RWPE2 (cell line): ENCODE measurements at places on chromosomes 3 and 15.

GRCh38 chr3:76362643-76363042 is 577.3 kb upstream of the ZNF717 start:
- no peak for DNase-seq

- no peak for DNase-seq
Measured at GRCh38 chr15:72231833-72232478, 966 bp upstream of the PKM start.

GRCh38 chr3:73707772-73708171 is 83.0 kb upstream of the PDZRN3 start:
- DNase-seq: no peak

DNA sequence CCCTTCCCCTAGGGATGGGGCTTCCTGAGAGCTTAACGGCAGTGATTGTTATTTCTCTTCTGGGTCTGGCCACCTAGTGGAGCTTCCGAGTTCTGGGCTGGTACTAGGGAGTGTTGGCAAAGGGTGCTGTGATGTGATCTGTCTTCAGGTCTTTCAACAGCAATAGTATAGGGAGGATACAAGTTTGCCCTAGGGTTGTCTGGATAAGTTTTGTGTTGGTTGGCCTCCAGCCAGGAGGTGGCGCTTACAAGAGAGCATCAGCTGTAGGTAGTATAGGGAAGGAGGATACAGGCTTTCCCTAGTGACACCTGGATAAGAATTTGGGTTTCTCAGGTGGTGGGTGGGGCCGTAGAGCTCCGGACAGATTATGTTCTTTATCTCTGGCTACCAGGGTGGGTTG is 19.2 kb upstream of the CPOX start:
- no peak for DNase-seq

GRCh38 chr3:58991026-58991425 is 58.8 kb downstream of the CFAP20DC start:
- no peak for DNase-seq

GRCh38 chr3:19931180-19931692 is 2.8 kb downstream of the EFHB start:
- DNase-seq: no peak

- DNase-seq: no peak
Measured at GRCh38 chr3:162612991-162613390, 1116.4 kb downstream of the OTOL1 start.

DNA sequence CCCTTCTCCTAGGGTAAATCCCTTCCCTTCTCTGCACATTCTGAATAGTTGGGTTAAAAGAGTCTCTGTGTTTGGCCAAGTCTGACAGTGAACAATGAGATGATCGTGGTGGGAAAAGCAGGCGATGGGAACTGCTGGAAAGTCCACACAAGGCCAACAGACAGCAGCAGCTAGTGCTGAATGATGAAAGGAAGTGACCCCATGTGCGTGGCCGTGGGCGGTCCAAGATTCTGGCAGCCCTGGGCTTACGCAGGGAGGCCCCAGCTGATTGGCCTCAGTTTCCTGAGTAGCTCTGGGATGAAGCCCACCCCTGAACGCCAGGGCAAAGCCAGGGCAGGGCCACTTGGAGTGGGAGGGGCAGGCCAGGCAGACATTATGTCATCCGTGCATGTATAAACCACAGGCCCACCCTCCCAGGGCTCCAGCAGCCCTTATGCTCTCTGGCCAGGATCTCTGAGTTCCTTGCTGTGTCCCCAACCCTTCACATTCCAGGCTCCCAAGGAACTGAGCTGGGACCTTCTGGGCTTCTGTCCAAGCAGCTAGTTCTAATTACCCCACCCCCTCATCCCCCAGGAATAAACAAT is 57.8 kb downstream of the CDC25A start:
- DNase-seq: no peak

DNA sequence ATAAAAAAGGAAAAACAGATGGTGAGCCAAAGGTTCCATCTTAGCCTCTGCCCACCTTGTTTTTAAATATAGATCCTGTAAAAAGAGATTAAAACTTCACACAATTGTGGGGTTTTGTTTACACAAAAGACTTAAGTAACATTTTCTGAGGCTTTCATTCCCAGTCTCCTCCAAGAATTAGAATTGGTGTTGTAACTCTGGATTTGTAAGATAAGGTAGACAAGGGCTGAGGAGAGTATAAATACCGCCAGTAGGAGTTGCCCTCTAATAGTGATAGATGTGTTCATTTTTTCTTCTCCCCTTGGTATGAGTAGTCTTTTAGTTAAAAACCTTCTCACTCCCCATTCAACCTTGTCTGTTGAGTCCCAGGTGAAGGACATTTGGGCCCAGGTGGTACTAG is 8.5 kb downstream of the MINDY2 start:
- DNase-seq: no peak

DNA sequence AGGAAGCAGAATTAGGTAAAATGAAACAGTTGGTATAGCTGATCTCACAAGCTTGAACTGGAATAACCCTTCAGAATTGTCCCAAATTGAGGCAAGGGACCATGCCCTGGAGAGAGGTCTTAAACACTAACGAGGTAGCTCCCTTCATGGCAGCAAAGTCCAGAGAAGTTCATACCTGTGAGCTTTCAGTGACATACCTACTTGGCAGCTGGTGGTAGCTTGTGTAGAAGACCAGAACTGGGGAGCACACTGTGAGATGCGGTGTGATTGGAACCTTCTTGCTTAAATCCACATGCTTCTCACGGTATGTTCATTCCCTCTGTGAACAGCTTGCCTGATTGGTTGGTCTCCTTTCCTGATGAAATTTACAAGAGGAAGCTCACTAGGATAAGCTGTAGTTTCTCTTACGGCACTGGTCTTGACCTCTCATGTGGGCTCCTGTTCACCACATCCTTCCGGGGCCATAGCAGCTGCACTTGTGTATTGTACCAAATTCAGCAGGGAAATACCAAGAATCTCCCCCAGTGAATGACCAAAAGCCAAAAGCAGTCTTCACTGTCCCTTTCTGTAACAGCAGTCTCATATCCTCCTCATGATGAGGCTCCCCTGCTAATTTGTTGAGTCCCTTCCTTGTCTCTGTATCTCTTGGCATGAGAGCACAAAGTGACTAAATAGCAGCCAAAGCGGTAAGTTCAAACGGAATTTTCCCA is 483.7 kb upstream of the FRG2C start:
- DNase-seq: no peak

DNA sequence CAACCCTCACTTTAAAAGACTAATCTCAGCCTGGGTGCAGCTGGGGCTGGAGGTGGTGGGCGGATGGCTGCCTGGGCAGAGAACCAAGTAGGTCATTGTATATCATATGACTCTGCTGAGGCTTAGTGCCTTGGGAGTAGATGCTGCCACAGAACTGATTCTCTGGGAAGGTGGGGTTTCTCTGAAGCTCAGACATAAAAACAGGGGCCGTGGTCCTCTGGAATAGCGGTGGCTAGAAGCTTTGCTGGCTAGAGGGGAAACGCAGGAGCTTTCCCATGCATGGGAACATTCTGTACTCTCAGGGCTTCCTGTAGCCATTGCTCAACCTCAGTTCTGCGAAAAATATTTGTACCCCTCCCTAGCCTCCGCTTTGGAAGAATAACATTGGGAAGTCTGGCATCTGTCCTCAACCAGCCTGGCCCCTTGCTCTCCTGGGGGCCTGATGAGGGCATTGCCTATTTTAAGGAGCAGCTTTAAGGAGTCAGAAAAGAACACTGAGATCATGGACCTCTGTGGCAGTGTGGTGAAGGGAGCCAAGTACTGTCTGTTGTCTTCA is 14.7 kb downstream of the TIMP4 start:
- DNase-seq: no peak

DNA sequence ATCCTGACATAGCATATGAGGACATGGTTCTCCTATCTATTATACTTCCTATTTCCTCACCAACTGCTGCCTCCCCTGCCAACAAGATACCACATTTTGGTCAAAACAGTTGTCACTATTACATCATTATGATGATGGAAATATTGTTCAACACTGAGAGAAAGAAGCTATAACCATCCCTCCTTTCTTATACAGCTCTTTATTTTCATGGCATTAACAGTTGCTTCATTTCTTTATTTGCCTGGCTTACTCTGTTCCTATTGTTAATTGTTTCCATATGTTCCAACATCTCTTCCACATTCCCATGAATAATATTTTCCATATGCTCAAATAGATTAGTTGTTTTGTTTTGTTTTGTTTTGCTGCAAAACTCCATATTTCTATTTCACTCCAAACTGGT is 40.8 kb upstream of the FILIP1L start:
- no peak for DNase-seq

- DNase-seq: no peak
Measured at GRCh38 chr3:128727485-128727884, 1.5 kb downstream of the RAB7A start.

DNA sequence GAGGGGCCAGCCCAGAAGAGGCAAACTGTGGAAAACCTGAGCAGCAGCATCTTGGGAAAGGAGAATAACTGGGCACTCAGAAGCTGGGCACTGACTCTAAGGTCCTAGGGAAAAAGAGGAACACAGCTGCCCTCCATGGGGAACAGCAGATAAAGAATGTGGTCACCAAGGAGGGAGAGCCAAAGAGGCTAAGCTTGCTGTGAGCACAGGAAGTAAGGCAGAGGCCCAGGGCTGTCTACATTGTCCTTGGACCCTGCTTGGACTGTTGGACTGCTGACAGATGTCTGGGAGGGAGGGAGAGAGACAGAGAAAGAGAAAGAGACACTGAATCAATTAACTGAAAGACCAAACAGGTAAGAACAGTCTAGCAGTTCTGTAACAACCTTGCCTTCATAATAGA is 4.5 kb upstream of the MNS1 start:
- no peak for DNase-seq

DNA sequence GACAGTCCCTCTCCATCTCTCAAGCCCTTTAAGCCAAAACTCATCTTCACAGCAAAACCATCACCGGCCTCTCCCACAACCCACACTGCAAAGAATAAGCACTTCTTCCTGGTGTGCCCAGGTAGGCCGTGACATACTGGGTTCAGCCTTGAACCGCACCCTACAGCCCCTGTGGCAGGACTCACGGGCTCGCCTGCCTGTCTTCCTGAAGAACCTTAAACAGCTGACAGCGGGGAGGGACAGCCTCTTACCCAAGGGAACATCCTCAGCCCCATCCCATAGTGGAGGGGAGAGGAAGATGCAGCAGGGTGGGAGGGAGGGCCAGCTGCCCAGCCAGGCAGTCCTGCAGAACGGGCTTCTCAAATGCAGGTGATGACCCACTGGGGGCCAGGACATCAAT is 40.2 kb downstream of the TBC1D2B start:
- DNase-seq: no peak

DNA sequence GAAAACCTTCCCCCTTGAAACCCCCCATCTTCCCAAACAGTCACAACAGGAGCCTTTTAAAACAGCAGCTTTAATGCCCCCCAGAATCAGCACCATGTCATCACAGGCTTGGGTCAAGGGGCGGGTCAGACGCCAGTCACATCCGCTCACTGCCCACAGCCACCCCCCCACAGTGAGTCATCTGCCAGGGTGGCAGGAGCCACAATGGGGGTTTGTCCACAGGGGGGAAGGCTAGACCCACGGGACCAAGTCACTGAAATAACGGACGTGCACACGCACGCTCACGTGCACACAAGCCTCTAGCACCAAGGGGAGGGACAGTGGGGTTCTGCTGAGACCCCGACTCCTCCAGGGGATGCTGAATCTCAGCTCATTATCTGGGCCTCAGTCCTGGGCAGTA is 441 bp upstream of the UCN2 start:
- DNase-seq: no peak

- DNase-seq: no peak
Measured at GRCh38 chr15:26128611-26129140, 265.5 kb upstream of the ATP10A start.

- DNase-seq: peak; percentile 77
Measured at GRCh38 chr3:125055913-125056745, at the start of gene HEG1. Gene HEG1 (minus strand): TSS chr3:125055997. CDS start chr3:125055890, 107 bp downstream.

DNA sequence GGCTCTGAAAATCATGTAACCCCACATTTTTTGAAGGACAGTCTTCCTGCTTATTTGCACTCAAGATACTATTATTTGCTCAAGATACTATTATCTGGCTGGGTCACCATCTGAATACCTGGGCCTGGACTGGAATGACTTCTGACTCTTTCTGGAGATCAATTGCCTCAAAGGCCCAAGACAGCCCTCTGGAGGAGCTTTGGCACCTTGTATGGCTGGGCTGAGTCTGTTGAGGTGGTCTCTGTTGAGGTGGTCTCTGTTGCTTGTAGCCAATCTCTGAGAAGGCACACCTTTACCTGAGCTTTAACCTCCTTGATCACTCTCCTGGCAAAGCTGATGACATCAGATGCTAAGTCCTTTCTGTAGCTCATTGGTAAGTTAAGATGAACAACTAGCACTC is 33.0 kb downstream of the SPATA12 start:
- no peak for DNase-seq

DNA sequence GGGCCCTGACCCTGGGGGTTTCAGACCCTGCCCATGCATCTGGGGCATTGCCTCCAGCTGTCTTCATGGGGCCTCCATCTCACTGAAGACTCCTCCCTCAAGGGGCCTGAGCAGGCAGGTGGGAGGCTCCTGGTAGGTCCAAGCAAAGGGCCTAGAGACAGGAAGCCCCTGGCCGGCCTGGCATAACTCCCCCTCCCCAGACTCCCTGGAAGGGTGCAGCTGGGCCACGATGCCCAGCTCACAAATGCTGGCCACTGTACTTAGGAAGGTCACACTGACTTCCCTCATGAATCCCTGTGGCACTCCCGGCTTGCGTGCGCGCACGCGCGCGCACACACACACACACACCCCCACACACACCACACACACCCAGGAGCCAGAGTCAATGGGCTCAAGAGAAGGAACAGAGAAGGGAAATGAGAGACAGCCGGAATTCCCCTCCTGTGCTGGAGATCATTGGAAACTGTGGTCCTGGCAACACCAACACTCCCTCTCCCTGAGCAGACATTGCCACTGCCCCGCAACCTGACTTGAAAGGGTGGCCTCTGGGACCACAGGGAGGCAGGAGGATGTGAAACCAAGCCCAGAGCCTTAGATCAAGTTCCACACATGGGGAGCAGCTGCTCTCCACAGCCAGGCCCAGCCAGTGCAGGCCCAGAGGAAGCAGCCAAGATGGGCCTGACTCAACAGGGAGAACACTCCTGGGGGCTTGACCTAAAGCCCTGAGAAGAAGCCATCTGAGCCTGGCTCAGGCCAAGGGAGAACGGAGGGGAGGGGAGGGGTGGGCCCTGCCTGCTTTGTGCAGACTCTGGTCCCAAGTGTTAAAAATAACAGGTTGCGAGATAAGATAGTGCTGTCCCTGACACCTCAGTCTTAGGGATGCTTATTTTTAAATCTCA is 69.7 kb downstream of the SCN5A start:
- DNase-seq: no peak

- no peak for DNase-seq
Measured at GRCh38 chr15:66866656-66867055, 164.6 kb downstream of the SMAD6 start.

- no peak for DNase-seq
Measured at GRCh38 chr3:3499012-3499562, 300.1 kb upstream of the LRRN1 start.

- DNase-seq: no peak
Measured at GRCh38 chr15:90585863-90586262, 56.1 kb downstream of the CRTC3 start.

DNA sequence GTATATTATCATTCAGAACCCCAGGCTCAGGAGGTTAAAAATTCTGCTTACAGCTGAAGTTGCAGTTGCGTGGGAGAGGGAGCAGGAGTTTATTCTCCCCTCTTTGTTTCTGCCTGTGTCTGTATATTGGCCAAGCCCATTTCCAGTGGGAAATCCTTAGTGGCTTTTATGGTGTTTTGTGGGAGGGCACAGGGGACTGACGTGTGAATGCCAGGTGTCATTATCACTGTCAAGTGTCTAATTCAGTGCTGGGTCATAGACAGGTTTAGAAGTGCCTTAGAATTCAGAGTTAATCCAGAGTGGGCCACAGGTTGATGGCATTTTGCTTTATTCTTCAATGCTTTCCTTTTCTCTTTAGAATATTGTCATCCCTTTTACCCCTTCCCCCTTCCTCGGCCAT is 33.4 kb downstream of the SLCO3A1 start:
- no peak for DNase-seq
